Lung microvascular endothelial cell (primary cell): ENCODE measurements at places on chromosomes 12 and 14. TPM values are rescaled to one million over a fixed set of nuclear protein-coding genes. Genes with fewer than 3 reads are reported as not detected.

- DNase-seq = no peak
Observed at GRCh38 chr14:50796390-50796789, 34.6 kb downstream of the NIN start.

DNA sequence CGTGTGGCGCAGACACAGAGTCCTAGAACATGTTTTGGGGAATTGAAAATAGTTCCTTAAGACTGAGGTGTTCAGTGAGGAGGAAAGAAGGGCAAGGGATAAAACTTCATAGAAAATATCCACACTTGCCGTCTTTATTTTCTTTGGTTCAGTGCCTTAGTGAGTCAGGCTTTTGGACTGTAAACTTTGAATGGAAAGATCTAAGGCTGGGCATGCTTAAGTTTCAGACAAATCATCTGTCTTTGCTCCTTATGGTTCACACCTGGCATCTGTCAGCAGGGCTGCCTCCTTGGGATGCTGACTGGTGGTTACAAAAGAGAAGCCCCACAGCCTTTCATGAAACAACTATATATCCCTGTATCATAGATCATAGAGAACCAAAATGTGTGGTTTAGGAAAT lies 136.3 kb upstream of the PRICKLE1 start:
- no peak for DNase-seq

GRCh38 chr14:96088481-96088880 lies 49.3 kb downstream of the C14orf132 start:
- DNase-seq = no peak

ZDHHC22 gene
- total RNA-seq = under 0.01 TPM in 1 of 2 replicates, not detected in the other

RPGRIP1 gene
- 0.20 and 0.22 TPM in 2 replicates for total RNA-seq

- DNase-seq = no peak
Observed at GRCh38 chr12:99901181-99901580, 83.6 kb downstream of the ANKS1B start.

DNA sequence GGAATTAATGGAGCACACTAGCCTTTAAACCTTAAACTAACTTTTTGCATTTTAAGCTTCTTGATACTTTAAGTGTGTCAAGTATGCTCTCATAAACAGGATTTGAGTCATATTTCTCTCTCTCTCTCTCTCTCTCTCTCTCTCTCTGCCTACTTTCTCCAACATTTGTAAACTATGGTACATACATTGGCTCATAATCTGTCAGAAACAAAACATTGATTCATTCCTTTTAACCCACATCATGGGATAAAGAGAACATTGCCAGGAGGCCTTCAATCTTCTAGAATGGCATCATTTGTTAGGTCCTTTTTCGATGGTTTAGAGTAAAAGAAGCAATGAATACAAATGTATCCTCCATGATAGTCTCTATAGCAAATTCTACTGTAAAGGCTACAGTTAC lies 81.6 kb upstream of the RERGL start:
- DNase-seq = no peak

FBXL14 gene
- total RNA-seq = 10.2 and 15.5 TPM in 2 replicates

RPL6 gene
- total RNA-seq = 478 and 588 TPM in 2 replicates

OR4K13 gene
- not detected in 2 replicates for total RNA-seq

CALM1 gene
- 1,344 and 1,414 TPM in 2 replicates for total RNA-seq

GRCh38 chr14:65866448-65866847 lies 453.9 kb downstream of the FUT8 start:
- no peak for DNase-seq

GRCh38 chr14:22849212-22849819 lies 12.9 kb downstream of the MMP14 start:
- DNase-seq = no peak

DNA sequence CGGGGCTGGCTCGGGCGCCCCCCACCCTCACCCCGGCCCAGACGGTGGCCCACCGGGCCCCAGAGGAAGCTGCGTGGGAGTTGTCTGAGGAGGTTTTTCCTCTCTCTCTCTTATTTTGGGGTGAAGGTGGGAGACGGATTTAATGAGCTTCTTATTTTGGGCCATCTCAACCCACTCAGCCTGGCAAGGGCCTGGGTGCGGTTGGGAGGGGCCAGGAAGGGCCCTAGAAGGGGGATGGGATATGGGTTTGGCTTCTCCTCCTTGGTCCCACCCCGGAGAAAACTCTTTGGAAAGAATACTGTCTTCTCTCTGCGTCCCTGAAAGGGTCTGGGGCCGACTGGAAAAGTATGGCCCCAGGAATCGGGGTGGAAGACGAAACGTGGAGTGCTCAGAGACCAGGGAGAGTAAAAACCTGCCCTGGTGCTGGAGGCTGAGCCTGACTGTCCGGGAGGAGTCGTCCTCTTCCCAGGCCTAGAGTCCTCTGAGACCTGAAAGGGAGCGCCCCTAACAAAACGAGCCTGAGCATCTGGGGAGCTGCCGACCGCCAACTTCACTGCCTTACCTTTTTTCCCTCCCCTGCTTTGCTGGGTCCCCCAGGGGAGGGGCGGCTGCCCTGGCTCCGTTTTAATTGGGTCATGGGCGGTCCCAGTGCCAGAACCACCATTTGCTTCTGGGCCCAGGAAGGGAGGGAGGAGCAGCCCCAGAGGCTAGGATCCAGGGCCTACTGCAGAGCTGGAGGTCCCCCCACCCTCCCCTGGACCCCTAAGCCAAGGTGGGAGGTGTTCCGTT lies 1.6 kb downstream of the MMP14 start:
- peak; percentile 33 for DNase-seq

GZMH gene
- not detected in 2 replicates for total RNA-seq

DNA sequence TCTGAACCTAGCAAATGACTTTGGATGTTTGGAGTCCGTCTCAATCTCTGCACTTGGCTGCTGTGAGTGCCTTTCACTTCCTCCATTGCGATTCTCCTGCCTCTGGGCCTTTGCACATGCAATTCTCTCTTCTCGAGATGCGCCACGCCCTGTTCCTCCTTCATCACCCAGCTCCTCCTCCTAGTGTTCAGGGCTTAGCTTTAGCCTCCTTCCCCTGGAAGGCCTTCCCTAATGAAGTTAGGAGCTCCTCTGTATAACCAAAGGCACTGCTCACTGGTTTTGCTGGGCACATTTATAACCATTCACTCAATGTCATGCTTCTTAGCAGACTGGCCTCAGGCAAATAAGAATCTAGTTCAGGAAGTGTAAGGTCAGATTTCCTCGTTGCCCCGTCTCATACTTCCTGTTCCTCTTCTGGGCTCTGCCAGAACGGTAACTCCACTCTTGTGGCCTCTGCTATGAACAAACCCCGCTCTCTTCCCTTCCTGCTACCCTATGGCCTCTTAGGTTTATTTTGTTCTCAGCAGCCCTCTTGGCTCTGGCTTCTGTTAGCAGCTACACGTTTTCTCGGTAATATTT lies 171.4 kb downstream of the CRADD start:
- DNase-seq = no peak

NINJ2 gene
- 0.79 and 1.7 TPM in 2 replicates for total RNA-seq

- no peak for DNase-seq
Observed at GRCh38 chr14:74695406-74695805, 17.5 kb downstream of the AREL1 start.

SRRM4 gene
- total RNA-seq = not detected in 2 replicates

GRCh38 chr14:102086709-102086971 lies 204 bp downstream of the HSP90AA1 start:
- no peak for DNase-seq

DNA sequence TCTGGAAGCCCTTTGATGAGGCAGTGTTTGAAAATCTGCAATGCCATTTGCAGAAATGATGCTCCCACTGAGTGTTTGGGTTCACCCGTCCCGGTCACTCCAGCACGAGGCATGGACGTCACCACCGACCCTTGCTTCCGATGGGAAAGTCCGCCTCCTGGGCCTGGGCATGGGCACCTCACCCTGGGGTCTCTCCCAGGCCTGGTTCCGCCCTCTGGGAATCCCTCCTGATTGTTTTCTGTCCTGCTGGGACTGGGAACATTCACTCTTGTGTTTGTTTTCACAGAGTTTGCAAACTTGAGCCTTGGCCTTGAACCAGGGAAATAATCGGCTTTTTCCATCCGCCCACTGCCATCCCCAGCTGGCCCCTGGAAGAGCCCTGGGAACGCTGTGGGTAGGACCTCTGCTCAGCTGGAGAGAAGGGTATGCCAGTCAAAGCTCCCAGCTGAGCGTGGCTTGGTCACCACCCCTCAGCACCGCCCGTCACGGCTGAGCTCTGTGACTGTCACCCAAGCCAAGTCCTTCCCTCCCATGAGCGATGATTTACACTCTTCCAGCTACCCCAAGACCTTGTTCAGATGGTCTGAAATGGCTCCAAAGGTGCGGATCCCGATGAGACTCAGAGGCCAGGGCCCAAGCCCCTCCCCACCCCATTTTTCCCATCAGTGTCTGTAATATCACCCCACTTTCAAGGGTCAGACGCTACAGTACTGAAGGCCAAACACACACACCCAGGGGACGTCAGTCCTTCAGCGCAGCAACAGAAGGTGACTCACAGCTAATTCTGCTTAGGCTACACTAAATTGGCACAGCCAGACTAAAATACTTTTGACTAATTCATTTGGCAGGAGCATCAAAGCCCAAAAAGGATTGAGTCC lies 34.1 kb upstream of the FZD10 start:
- DNase-seq = no peak

ALG10B gene
- 2.8 and 5.2 TPM in 2 replicates for total RNA-seq

NDUFA9 gene
- total RNA-seq = 45.1 and 51.0 TPM in 2 replicates

DNA sequence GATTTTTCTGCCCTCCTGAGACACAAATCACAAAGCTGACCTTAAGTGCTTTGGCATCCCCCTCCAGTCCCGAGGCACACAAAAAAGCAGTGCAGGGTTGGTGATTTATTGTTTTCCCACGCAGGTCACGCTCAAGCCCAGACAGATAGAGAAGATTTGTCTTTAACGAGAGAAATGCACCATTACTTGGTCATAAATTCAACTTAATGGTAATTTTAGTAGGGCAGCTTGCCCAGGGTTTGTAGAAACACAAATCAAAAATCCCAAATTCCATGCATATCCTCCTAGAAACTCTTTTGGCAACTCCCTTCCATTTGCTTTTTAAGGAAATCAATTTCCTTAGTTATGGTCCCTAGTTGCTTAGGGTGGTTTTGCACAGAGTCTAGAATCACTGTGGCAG lies 132.6 kb downstream of the IGF1 start:
- no peak for DNase-seq

SLC17A8 gene
- total RNA-seq = not detected in 2 replicates

GRCh38 chr12:29208936-29209701 lies 60.0 kb downstream of the FAR2 start:
- DNase-seq = no peak
